ENCODE measurements at places on chromosomes 6 and 20. TPM values are rescaled to one million over a fixed set of nuclear protein-coding genes. Genes with fewer than 3 reads are reported as not detected.
A peak's percentile ranks its signal among the peaks of the same experiment; 100 is the strongest.

- DNase-seq = no peak
These were observed 71.3 kb upstream of the FOXC1 start for GRCh38 chr6:1538369-1538768.

DNA sequence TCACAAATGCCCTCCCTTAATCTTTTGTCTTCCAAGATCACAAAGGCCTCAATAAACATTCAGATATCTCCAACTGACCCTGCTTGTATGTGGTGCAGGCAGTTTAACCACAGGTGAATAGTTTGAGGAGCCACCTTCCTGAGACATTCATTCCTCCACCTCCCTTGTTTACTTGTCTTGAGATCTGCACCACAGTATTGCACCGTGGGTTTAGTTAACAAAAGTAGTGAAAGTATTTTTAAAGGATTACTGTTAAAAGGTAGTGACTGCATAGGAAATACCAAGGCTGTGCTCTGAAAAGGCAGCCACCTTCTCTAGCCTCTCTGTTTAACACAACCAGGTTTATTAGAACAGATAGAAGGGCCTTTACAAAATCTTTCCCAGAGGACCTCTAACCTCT is 46.5 kb downstream of the SESN1 start:
- DNase-seq = no peak

DNA sequence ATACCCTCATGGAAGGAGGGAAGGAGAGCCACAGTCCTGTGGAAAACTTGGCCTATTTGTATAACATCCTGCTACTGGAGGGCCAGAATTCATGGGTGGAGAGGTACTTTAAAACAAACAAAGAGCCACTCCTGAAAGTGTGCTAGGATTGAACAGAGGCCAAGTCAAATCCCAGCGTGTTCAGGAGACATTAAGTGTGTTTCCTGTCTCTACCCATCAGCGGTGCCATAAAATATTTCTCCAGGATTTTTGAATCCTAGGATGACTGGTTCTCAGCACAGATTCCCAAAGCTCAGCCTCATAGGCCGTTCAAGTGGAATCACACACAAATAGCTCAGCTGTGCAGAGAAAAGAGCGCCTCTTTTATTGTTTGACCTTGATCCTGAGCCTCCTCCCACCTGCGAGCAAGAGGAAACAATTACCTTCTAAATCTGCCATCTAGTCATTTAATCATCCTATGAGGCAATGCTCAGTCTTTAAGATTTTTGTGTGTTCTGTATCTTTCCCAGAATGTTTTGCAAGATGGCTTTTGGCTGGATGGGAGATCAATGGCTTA is 31.8 kb upstream of the RALGAPA2 start:
- no peak for DNase-seq

- DNase-seq = no peak
These were observed 102.3 kb downstream of the TBC1D7 start for GRCh38 chr6:13226071-13226470.

DNA sequence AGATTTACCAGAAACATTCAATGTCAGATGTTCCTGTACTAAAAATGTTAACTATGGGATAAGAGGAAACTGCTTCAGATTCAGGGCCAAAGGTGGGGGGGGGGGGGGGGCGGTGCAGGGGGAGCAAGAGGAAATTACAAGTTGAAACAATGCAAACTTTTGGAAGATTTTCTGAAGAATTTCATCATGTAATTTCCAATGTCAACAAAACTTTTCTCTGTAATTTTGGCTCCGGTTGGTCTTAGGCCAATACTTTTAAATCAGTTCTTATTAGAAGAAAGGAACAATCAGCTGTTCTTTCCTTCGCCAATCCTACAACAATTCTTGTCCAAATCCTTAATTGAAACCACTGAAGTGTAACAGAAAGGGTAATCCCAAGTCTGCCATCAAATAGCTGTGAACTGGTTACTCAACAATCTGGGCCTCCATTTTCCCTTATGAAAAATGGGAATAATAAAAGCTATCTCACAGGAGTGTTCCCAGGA is 13.1 kb downstream of the UQCC1 start:
- DNase-seq = no peak

- DNase-seq = no peak
These were observed 13.1 kb downstream of the STMN3 start for GRCh38 chr20:63640086-63640485.

DNA sequence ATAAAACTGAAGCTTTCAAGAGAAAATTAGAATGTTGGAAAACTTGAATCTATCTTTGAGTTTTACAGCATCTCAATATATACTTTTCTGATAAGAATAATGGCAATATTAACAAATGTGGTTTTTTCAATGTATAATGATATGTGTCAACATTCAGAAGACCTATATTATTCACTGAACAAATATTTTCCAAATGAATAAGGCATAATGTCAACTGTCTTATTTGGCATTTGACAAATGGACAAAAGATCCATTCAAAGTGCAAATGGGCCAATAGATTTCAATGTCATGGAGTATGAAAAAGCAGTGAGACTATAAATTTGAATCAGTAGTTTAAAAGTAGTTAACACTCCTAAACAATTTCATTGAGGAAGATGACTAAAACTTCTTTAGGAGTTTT is 20.9 kb downstream of the LMBRD1 start:
- no peak for DNase-seq

- no peak for DNase-seq
These were observed 21.1 kb upstream of the TAGAP start for GRCh38 chr6:159065759-159066329.

GRCh38 chr6:155388591-155388990 is 67.0 kb downstream of the NOX3 start:
- DNase-seq = no peak

DNA sequence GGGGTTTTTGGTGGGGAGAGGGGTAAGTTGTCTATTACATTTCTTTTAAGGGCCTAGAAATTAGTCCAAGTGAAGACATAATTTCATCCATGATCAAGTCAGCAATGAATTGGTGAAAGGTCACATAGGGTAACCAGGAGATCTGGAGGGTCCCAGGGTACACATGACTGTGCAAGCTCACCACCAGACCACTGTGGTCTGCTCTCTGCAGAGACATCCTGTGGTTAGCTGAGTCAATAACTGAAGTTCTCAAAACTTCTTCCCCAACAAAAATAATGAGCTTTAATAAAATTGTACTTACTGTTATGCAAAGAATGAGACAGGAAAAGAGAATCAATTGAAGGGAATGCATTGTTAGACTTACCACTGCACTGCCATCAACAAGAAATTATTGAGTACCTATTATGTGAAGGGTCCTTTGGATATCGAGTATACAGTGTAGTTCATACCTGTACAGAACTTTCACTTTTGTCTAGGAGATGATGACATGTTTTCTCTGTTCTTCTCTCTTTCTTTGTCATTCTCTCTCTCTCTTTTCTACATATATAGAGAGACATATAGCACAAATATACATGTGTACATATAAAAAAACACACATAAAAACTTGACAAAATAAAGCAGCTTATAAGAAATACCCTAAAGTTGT is 209.8 kb downstream of the GJA1 start:
- DNase-seq = no peak

- DNase-seq = no peak
These were observed 49.0 kb upstream of the PAX1 start for GRCh38 chr20:21656308-21657067.

DNA sequence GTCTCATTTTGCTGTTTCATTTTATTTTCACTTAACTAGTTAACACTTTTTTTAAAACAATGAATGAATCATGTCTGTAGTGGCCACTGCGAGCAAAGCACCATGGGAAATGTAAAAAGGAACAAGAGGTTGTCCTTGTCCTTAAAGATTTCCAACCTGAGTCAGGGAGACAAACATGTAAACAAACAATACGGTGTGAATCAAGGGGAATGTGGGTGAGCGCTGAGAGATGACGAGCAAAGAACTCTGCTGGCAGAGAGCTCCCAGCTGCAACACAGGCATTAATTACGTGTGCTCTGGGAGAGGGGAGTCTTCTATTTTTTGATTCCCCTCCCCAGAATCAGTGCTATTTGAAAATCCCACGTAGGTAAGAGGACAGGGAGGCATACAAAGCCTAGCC is 84.3 kb downstream of the ATXN1 start:
- DNase-seq = peak; percentile 12

GRCh38 chr20:64056889-64057627 is 5.9 kb upstream of the TCEA2 start:
- DNase-seq = no peak

DNA sequence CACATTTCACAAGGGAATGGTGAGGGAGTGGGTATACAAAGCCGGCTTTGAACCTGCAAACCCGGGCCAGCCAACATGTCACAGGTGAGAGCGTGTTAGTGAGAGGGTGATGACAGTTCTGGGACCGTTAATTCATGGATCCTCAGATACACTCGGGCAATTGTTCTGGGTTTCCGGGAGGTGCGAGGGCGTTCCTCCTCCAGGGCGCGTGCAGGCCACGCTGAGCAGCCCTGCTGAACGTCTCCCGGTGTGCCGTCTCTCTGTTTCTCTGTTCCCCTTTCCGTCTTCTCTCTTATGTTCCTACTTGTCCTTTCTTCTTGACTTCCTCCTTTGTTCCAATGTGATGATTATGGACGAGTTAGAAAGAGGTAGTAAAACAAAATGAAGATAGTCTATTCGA is 130.0 kb upstream of the GMDS start:
- no peak for DNase-seq

DNA sequence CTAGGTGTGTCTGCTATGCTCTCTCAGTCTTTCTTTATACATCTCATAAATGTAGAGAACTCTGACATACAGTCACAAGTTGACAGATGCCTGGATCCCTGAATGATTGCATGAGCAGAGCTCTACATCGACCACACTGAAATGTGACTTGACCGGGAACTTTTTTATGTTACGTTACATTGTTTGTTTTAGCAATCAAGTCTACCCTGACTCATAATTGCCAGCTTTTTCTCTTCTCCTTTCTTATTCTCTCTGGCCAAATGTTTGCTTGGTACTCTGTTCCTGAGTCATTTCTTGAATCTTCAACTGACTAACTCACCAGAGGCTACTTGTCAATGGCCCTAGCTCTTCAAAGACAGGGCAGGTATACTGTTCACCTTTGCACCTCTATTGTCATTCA is 213.6 kb upstream of the DTNBP1 start:
- no peak for DNase-seq

- no peak for DNase-seq
These were observed 13.1 kb upstream of the DCBLD1 start for GRCh38 chr6:117469356-117469755.

TINAG gene
- not detected for total RNA-seq

RFX6 gene
- total RNA-seq = not detected

ADGB gene
- not detected for total RNA-seq

IL20RA gene
- total RNA-seq = 0.03 TPM

PRDM1 gene
- total RNA-seq = not detected

SMLR1 gene
- not detected for total RNA-seq

RPP21 gene
- 52.0 TPM for total RNA-seq

SSTR4 gene
- total RNA-seq = not detected

PIGT gene
- total RNA-seq = 66.5 TPM

ENPP5 gene
- total RNA-seq = not detected
